ENCODE measurements at places on chromosomes 3 and 15.
A peak's percentile ranks its signal among the peaks of the same experiment; 100 is the strongest.

DNA sequence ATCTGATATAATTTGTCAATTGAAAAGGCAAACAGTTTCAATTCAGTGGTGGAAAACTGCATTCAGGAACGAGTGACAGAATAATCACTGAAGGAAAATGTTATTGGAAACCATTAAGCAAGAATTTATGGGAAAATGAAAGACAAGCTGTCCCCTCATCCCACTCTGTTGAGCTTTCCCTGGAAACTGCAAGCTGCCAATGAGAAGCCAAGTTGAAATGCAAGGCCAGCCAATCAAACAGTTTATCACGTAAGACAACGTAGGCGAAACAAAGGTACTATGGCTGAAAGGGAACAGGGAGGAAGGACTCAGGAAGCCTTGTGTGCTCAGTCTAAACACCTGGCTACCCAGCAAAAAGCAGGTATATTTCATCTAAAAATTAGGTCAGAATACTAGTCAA lies 187.9 kb upstream of the ATP10A start:
- DNase-seq, result no peak

DNA sequence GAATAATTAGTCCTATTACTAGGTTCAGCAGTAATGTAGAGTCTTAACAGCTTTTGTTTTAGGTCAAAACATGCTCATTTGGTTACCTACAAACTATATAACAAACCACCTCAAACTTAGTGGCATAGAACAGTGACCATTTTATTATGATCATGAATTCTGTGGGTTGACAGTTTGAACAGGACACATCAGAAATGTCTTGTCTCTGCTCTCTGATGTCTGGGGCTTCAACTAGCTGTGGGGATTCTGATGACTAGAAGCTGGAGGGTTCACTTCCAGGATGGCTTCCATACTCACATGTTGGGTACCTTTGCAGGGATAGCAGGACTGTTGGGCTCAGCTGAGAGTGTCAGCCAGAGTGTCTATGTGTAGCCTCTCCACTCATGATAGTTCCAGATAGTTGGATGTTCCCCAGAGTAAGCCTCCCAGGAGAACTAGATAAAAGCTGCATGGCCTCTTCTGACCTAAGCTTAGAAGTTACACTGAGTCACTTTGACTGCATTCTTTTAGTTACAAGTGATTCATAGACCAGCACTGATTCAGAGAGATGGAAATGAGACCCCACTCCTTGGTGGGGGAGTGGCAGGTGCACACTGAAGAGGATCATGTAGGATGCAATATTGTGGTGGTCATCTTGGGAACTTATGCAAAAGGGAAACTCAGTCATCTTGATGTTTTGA lies 32.6 kb downstream of the PLCL2 start:
- DNase-seq, result no peak

GRCh38 chr3:90011131-90011530 lies 903.7 kb downstream of the EPHA3 start:
- DNase-seq, result no peak

- peak; percentile 18 for DNase-seq
Observed at GRCh38 chr3:33941804-33942203, 143.4 kb downstream of the PDCD6IP start.

DNA sequence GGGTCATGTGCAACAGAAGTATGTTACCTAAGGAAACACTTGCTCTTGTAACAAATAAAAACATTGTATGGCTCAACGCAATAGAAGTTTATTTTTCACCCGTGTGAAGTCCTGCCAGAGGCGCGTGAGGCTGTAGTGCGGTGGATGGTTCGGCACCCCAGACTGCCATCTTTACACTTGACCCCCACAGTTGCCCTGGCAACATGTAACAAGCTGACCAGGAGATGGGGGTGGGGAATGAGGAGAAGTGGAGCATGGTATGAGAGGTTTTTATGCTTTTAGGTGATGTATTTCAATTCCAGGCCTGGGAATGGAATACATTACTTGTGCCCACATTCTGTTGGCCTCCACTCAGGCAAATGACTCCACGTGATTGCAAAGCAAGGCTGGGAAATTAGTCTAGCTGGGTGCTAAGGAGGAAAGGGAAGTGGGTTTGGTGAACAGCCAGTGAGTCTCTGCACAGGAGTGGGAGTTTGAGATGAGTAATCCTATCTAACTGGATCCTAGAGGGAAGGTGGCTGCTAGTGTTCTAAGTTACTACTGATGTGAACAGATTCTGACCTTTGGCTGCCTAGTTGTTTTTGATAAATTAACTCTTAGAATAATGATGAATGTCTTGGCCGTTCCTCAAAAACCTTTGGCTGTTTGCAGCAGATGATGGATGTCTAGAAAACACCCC lies 33.8 kb upstream of the GREM1 start:
- DNase-seq, result peak; percentile 30

DNA sequence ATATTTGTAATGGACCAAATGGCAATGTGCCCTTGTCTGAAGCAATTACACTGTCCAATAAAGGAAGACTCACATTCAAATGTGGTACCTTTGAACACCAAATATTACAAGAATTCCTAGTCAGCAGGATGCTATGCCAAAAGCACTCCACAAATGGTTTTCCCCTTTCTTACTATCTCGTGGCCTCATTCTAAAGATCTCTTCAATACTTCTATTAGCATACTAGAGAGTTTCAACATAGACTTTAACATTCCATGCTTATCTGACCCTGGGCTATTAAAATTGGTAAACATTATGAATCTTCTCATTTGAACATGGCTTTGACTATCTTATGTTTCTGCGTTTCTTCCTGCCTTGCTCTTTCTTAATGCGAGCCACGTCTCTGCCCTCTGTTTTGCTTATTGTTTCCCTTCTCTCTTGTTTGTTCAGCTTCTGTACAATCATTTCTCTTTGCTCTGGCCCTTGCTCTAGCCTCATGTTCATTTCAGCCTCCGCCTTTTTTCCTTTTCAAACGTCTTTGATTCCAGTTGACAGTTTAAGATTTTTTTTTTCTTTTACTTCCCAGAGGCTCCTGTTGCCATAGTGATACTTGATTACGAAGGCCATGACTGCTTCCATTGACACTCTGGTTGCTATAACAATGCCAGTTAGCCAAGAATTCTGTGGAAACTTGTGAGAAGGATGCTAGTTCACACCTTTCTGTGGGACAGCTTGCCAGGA lies 49.5 kb upstream of the SLC9A9 start:
- no peak for DNase-seq

GRCh38 chr3:105997800-105998526 lies 129.2 kb upstream of the CBLB start:
- DNase-seq, result no peak

GRCh38 chr15:77127626-77128025 lies 56.7 kb upstream of the TSPAN3 start:
- DNase-seq, result no peak

- DNase-seq, result no peak
Observed at GRCh38 chr15:99729920-99730319, 3.3 kb downstream of the LYSMD4 start.

DNA sequence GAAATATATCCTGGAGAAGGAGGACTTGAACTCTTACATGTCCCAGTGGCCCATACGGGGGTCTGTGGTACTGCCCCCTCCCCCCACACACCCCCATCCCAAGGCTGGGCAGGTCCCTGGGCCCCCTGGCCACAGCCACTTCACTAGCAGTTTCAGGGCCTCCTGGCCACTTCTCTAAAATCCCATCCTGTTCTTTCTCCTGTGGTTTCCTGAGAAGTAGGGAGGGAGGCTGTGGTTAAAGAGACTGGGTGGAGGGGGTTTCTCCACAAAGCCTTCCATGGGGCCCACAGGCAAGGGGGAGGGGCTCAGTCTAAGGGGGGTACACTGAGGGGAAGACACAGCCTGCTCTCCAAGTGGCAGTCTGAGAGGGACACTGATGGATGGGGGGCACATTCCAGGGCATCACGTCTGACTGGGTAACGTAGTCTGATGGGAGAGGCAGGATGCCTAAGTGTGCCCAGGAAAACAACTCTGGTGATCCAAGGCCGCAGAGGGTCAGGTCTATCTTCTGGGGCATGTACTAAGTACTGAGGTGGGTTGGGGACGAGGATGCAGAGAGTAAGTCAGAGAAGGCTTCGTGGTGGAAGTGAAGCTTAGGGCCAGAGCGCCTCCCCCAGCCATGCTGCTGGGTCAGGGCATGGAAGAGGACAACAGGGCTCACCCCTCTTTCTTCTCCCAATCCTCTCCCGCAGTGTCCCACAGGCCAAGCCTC lies 48.0 kb upstream of the C15orf39 start:
- no peak for DNase-seq

DNA sequence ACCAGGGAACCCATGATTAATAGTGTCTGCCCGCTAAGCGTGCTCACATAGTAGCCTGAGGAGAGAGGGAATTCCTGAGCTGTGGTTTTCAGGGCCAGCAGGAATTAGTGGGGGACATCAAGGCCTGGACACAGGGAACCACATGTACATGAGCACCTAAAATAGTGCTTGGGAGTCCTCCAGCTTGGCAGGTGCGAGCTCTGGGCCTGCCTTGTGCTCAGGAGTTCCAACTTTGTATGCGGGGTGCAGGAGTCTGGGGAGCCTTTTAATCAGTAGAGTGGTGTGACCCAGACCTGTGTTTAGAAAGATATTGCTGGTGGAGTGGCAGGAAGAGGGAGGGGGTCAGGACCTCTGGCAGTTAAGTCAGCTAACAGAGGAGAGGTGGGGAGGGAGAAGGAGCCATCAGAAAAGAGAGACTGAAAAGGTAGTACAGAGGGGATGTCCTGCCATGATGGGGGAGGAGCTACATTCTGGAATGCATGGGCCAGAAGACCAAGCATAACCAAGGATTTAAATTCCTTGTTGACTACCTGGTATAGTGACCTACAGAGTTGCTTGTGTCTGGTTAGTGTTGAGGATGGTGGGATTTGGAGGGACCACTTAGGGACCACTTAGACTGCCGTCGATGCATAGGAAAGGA lies 1.9 kb downstream of the DAG1 start:
- no peak for DNase-seq

DNA sequence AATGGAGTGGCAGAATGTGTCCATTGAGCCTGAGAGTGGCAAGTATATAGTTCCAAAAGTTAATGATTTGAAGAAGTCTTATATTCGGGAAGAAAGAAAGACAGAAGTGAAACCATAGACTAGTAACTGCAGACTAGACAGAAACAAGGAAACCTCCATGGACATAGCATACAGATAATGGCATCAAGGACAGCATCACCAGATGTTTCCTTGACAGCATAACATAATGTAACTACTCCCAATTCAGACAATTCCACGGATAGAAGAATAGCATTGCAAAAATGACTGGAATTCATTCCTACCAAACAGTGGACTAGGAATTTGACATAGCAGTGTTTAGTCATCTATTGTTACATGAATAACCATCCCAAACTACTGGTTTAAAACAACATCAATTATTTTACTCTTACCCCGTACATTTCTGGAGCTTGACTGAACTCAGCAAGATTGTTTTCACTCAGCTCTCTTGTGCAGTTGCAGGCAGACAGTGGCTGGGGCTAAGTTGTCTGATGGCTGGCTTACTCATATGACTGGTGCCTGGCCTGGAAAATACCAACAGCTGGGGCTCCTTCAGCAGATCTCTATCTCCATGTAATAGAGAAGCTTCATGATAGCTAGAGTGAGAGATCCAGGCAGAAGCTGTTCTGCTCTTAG lies 109.7 kb upstream of the GADL1 start:
- DNase-seq, result peak; percentile 15

GRCh38 chr15:82809308-82810060 lies at the start of gene WHAMM:
TSS of gene WHAMM (plus strand) at chr15:82809628. CDS start at chr15:82809727, 99 bp downstream.
- DNase-seq, result peak; percentile 97

- no peak for DNase-seq
Observed at GRCh38 chr15:78641102-78641748, at the start of gene CHRNB4. TSS of gene CHRNB4 (minus strand) at chr15:78641210. CDS start at chr15:78641133, 77 bp downstream.

DNA sequence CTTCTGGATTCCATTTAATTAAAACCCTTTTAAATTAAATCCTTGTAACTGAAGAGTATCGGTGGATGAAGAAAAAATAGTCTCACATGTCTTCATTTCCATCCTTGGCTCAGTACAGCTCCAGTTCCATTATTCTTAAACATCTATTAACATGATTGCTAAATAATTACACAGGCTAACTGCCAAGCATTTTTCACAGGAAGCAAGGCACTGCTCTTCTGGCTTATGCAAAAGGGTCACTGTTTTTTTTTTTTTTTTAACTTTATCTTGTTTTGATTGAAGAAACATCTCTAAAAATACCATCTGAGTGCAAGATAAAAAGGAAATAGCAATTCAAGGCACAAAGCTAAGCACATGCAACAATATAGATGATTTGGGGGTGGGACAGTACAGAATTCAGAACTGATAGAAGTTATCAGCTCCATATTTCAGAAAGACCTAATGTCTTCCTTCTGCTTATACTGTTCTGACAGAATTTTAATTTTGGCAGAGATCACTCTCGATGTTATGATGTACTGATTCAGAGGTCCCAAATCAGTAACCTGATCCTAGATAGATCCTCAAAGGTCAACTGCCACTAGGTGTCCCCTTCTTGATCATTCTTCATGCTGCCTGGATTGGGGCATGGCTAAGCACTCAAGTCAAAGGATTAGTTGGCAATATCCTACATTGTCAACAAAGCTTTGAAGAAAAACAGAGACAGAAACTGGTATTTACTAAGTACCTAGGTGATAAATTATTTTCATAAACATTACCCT lies 57.8 kb upstream of the ACTC1 start:
- no peak for DNase-seq

- DNase-seq, result no peak
Observed at GRCh38 chr3:67678665-67679064, 24.3 kb upstream of the SUCLG2 start.

GRCh38 chr3:11379238-11379823 lies 107.1 kb downstream of the ATG7 start:
- peak; percentile 16 for DNase-seq

GRCh38 chr3:165523801-165524200 lies 313.4 kb downstream of the BCHE start:
- no peak for DNase-seq

- no peak for DNase-seq
Observed at GRCh38 chr15:87764461-87765240, 491.9 kb downstream of the NTRK3 start.

- DNase-seq, result no peak
Observed at GRCh38 chr3:53234841-53235232, 21.0 kb downstream of the TKT start.

DNA sequence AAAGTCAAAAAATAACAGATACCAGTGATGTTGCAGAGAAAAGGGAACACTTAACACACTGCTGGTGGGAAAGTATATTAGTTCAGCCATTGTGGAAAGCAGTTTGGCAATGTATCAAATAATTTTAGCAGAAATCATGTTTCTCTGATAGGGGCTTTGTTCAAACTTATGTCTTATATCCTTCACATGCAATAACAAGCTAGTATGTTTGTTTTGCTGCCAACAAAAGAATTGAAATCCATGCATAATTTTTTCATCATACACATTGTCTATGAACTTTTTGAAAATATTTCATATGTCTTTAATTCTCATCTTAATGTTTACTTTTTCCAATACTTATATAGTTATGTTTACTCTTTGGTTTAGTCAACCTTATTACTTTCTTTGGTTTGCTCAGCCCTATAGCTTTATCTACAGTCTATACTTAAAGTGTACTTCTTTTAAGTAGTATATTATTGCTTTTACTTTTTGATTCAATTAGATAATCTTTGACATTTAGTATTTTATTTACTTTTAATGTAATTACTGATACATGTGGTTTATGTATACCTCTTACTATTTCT lies 639.6 kb upstream of the CBLB start:
- no peak for DNase-seq

All from activated CD4-positive, alpha-beta T cell treated with anti-CD3 and anti-CD28 coated beads, Interleukin-10, Interleukin-2, amounts not matched to agents 100 ng/mL and 50 ng/mL, durations not matched to agents 16 hours and 8 hours (primary cell).